KG1 (cell line): ENCODE measurements at places on chromosomes 4 and X.

GRCh38 chrX:49155243-49155899 is 7.2 kb upstream of the MAGIX start:
- no peak for DNase-seq

GRCh38 chrX:24594501-24594900 is 52.6 kb downstream of the PCYT1B start:
- no peak for DNase-seq

GRCh38 chr4:30535255-30535654 is 184.9 kb upstream of the PCDH7 start:
- DNase-seq = no peak

- DNase-seq = no peak
These were observed 3.5 kb upstream of the STS start for GRCh38 chrX:7143941-7144525.

- DNase-seq = no peak
These were observed 421.7 kb upstream of the HTR2C start for GRCh38 chrX:114162068-114162735.

- DNase-seq = no peak
These were observed 149.9 kb downstream of the AMMECR1 start for GRCh38 chrX:110167952-110168451.

DNA sequence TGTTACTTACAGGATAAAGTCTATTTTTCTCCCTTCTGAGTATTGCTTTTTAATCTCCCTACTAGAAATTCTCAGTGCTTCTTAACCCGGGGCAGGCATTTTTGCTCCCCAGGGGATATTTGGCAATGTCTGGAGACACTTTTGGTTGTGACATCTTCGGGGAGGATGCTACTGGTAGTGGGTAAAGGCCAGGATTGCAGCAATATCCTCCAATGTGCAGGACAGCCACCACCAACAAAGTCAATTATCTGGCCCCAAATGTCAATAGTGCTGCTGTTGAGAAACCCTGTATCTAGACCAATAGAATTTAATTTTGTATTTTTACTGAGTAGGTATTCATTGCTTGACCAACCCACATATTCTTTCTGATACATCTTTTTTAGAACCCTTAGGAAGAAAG is 669.5 kb upstream of the MAGEB2 start:
- DNase-seq = no peak

GRCh38 chrX:66602381-66602938 is 36.4 kb downstream of the EDA2R start:
- DNase-seq = no peak

GRCh38 chr4:76213415-76214176 is at the start of gene SCARB2:
TSS of gene SCARB2 (minus strand) at chr4:76213824. CDS start at chr4:76213543, 281 bp downstream.
- no peak for DNase-seq

GRCh38 chr4:122895336-122895995 is 26.9 kb downstream of the NUDT6 start:
- no peak for DNase-seq

- DNase-seq = no peak
These were observed 52.7 kb downstream of the ACOX3 start for GRCh38 chr4:8387615-8388527.

DNA sequence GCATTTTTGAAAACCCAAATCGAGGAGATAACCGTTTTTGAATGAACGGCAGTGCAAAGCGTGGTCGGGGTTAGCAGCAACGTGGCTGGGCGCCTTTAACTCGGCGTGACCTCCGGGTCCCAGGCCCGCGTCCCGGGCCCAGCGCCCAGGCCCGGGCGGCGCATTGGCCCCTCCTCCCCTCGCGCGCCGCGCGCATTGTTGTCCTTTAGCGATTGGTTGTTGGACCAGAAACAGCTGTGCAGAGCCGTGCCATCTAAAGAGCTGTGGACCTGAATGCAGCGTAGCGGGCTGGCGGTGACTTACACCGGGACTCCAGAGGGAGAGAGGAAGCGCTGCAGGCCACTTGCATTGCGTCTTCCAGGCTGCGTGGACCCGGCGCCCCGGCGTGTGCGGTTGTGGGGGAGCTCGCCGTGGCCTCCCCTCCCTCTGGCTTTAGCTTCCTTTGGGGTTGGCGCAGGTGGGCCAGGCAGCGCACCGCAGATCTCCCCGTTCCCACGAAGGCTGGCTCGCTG is at the start of gene STOX2:
Gene STOX2, plus strand, starts transcription at position 227 of the 512 bp plus-strand sequence. CDS start 1,484 bp downstream, outside the sequence.
- no peak for DNase-seq

GRCh38 chrX:70219938-70220764 is 14.3 kb upstream of the AWAT1 start:
- DNase-seq = no peak

DNA sequence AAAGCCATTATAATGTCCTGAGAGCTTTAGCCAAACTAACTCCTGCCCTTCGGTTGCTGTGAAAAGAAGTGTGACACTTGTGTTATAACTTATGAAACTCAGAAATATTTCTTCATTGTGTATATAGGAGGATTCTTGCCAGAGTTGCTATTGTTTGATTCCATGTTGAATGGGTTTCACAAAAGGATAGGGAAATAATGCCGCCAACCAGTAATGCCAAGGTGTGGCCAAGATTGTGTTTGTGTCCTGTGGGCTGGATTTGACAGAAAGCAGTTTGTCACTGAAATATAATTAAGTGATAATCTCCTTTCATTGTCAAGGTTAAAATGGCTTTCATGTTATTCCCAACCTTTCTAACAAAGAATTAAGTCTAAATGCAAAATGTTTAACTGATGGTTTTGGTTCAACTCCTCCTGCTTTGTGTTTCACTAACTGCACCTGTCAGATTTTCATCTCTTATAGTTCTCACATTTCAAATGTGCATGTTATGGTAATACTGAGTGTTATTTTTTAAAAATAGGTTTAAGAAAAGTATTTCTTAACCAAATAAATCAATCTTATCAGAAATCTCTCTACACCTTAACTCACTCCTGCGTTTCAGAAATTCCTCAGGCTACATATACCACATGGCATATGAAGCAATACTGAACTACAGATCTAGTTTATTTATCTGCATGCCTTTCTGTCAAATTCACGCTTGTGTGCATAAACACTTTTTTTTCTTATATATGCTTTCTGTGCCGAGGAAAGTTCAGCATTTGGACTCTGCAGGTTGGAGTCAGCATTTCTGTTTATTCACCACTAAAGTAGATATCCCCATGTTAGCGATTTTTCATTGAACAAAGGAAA is at the start of gene CLDN22:
Gene CLDN22, minus strand, starts transcription at position 66 of the 849 bp plus-strand sequence. Its CDS starts 58 bp downstream, at position 8.
- DNase-seq = no peak

- DNase-seq = no peak
These were observed 920 bp downstream of the HTT-AS start for GRCh38 chr4:3073158-3074077.

DNA sequence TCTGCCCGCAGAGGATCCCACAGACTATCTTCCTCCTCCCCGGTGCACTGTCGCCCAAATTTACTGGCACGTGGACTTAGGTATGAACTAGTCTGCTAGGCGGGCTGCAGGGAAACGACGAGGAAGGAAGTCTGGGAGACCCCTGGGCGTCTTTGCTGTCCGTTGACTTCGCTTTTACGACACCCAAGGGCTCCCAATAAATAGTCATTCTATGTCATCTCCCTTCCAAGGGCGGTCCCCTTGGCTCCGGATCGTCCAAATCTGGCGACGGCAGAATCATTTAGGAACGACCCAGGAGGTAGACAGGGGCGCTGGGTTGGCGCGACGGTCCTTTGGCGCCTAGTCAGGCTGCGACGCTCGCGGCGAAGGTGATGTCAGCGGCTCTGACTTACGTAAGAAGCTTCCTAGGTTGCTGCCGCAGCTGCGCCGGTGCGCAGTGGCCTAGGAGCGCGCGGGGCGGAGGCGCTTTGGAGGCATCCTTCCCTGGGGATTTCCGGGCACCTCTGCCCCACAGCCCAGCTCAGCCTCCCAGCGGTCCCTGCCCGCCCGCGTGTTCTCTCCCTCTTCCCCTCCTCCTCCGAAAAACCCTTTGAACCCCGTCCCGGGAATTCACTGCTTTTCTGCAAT is 2.2 kb downstream of the NHS start:
- DNase-seq = no peak

DNA sequence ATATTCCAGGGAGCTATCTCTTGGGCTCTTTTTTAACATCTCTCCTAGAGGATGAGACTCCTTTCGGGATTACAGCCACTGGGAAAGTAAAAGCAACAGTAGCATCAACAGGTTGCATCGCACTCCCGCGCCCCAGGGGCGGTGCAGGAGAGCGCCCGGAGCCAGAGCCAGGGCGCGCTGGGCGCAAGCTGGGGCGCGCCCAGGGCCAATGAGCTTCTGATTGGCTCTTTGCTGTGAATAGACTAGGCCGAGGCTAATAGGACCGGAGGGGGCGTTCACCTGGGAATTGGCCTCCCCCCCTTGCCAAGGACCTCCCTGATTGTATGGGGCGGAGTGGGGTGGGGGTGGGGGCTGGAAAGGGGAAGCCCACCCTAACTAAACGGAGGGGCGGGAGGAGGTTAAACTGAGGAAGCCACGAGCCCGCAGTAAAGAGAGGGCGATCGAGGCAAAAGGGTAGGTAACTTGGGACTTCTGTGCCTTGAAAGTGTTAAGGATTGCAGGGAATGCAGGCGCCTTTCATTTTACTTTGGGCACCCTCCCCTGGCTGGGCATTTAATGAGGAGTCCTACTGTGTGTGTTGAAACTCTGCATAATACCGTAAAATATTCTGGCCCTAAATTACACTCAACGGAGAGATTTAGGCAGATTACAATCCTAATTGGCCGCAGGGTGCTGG is 1.1 kb upstream of the ATOH1 start:
- DNase-seq = no peak

- no peak for DNase-seq
These were observed 314.2 kb upstream of the IGFBP7 start for GRCh38 chr4:57424232-57424897.

GRCh38 chr4:27789773-27790172 is 929.1 kb downstream of the STIM2 start:
- DNase-seq = no peak
